Caki2 (cell line): ENCODE measurements at places on chromosomes 7 and 10. TPM values are rescaled to one million over a fixed set of nuclear protein-coding genes. Genes with fewer than 3 reads are reported as not detected.

DNA sequence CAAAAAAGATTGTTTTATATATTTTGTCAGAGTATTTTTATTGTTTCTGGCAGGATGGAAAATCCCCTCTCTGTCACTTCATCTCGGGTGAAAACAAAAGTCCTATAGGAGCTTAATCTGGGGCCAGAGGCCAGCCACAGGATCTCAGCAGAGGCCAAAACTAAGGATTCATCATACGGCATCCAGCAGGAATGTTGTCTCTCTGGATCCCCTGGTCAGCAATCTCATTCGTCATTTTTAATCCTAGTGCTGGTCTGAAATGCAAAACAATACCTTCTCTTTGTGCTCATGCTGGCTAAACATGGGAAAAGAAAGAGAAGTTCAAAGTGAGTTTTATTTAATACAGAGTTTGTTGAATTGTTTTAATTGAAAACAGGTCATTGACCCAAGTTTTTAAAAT lies 482.5 kb upstream of the AUTS2 start:
- no peak for DNase-seq

DNA sequence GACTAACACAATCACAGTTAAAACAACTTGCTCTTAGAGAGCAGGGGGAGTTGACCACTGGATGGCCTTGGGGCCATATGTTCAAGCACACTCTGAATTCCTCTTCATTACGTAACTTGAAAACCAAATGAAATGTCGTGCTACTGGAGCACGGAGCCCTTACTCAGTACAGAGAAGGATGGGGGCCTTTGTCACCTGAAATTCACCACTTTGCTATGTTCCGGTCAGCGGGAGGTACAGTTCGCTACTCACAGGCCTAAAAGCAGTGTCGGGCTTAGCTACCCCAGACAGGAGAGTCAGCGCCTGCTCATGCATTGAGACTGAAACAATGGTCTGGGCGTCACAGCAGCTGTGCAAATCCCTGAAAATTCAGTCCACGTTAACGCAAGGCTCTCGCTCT lies 39.6 kb downstream of the GLI3 start:
- DNase-seq, result no peak

GRCh38 chr7:93861325-93861949 lies 29.1 kb downstream of the TFPI2 start:
- DNase-seq, result no peak

- no peak for DNase-seq
These were observed 178.2 kb downstream of the COBL start for GRCh38 chr7:51138123-51139085.

DNA sequence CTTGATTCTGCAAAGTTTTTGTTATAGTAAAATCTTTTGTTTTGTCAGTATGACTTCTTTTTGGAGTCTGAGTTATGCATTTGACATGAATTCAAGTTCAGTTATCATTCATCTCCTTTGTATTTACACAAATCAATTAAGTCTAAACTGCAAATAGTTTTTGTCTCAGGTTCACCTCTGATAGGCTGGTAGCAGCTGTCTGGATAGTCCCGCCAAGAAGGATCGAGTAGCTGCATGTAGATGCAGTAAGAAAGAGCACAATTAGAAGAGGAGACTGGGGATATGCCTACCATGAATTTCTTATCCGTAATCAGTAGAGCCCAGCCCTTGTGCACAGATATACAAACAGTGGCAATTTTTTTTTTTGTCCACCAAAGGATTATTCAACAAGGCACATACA lies 392.5 kb upstream of the ETV1 start:
- no peak for DNase-seq

GRCh38 chr7:94612661-94613060 lies 43.3 kb downstream of the SGCE start:
- no peak for DNase-seq

DNA sequence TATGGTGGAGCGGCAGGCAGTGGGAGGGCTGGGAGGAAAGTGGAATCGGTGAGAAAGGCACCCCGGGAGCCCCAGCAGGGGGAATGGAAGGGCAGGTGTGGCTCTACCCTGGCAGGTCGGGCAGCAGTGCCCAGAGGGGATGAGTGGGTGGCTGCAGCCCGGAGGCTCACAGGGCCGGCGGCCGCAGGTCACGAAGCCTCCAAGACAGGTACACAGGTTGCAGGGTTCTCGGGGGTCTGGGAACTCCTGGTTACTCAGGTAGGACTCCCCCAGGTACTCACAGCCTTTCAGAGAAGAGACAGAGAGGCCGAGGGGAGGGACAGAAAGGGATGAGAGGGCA lies 21.8 kb downstream of the KCP start:
- DNase-seq, result no peak

DNA sequence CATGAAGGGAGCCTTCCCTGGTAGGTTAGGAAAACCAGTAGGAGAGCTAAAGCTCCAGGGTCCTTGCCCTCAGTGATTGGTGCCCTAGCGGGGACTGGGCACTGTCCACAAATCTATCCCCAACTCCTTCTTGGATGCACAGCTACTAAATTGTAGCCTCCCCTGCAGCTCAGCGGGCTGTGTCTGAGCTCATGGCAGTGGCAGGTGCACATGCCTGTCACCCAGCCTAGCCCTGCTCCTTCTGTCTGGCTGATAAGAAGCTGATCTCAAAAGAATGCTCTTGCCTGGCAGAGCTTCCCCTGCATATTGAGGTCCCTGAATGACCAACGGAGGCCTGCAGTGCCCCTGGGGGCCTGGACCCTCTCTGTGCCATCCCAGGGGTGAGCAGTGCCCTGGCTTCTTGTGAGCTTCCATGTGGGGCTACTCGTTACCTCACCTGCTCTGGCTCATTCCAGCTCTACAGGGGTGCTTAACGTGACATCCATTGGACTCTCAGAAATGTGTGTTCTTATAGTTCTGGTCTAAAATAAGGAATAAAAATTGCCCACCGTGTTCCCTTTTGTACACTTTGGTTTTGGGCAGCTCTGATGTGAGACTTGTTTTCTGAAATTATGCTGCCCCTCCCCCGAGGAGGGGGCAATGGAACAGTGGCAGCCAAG lies 59.8 kb upstream of the ANTXRL start:
- DNase-seq, result no peak

- DNase-seq, result no peak
These were observed 13.9 kb downstream of the CREB3L2 start for GRCh38 chr7:137987968-137988367.

DNA sequence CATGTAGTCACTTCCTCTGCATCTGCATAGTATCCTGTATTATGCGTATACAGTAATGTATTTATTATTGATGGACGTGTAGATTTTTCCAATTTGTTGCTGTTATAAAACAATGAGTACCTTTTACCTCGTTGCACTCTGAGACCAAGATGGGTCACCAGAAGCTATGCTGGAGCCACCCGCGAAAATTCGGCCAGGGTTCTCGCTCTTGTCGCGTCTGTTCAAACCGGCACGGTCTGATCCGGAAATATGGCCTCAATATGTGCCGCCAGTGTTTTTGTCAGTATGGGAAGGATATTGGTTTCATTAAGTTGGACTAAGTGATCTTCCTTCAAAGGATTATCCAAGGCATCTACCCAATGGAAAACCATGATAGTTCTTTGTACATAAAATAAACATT lies 1.0 kb downstream of the PSMC2 start:
- no peak for DNase-seq

- DNase-seq, result no peak
These were observed 610.0 kb downstream of the KCNMA1 start for GRCh38 chr10:77027576-77027975.

DNA sequence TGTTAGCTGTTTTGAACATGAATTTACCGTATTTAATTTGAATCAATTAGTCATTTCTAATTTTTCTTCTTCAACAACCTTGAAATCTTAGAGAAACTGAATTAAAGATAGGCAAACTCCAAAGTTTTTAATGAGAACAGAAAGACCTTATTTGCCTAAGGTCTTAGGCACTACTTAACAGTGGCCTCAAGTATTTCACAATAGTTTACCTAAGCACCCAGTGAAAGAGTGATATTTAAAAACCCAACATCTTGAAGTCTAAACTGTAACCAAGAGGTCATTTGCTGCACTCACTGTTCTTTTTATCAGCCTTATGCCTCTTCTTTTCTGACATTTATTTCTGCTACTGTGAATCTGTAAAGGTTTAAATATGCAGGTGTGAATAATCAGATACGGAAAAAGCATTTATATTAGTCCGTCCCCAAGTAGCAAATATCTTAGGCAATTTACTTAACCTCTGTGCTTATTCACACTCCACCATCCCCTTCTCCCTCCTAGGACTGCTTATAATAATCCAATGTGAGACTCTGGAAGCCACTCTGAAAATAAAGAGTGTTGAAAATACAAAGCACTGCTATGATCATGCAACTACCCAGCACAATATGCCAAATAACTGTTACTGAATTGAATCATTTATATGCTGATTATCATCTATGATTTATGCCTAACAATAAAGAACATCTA lies 105.7 kb downstream of the ELAPOR2 start:
- no peak for DNase-seq

GRCh38 chr7:150856303-150857275 lies 4.3 kb downstream of the AOC1 start:
- DNase-seq, result no peak

DNA sequence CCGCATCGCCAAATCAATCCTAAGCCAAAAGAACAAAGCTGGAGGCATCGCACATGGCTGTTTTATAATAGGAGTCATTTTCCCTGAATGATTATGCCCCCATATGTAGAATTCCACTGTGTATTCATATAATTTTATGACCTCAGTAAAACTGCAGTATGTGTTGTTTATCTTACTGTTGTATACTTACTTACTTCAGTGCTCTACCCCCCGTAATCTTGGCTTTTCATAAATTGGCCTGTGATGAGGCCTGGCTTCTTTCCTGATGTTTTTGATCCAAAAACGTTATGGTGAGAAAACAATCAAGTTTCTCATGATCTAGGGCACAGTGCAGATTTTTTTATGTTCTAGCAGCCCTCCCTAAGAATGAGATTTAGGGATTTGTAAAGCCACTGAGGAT lies 306.4 kb upstream of the FZD1 start:
- no peak for DNase-seq

- no peak for DNase-seq
These were observed 40.5 kb upstream of the CAMK1D start for GRCh38 chr10:12308736-12309375.

DNA sequence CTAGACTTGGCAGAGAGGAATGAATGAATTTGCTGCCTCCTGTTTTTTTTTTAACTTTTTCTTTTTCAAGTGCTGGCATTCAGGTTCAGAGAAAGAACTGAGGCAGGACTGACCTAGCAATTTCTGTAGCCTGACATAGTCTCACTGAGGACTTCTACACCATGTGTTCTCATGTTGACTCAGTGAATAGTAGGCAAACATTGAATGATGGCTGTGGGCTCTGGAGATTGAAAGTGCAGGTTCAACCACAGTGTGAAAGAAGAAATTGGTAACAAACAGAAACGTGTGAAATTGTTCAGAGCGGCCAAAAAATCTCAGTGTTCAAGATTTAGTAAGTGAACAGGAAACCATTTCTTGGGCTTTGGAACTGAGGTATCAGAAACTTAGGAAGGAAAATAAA lies 322.4 kb upstream of the GHITM start:
- DNase-seq, result no peak

DNA sequence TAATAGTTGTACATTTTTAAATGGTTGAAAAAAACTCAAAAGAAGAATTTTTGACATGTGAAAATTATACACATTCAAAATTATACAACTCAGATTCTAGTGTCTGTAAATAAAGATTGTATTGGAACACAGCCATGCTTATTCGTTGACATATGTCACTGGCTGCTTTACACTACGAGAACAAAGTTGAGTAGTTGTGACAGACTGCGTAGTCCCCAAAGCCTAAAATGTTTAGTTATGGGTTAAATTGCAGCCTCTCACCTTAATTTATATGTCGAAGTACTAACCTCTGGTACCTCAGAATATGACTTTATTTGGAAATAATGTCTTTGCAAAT lies 144.8 kb upstream of the TCF7L2 start:
- DNase-seq, result no peak

GRCh38 chr10:43084812-43085211 lies 7.9 kb downstream of the RET start:
- no peak for DNase-seq

- DNase-seq, result no peak
These were observed 294.1 kb downstream of the GLRX3 start for GRCh38 chr10:130430291-130430690.

- DNase-seq, result no peak
These were observed 23.2 kb downstream of the SKAP2 start for GRCh38 chr7:26841003-26841739.

GRCh38 chr7:1112109-1112508 lies 24.2 kb downstream of the GPER1 start:
- no peak for DNase-seq

DNA sequence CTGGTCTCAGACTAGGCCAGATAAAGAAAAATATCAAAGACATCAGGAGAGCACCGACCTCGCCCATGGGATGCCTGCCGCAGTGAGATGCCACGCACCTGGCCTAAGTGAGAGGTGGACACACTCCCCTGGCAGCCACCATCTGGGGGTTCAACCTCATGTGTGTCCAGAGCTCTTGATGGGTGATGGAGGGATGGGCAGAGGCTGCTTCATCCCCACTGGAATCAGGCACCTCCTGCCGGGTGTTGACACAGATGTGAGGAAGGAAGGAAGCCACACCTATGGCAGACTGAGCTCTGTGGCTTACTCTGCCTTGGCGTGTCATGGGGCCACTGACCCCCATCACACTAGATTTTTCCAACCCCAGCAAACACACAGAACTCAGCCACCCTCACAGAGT lies 11.4 kb downstream of the ZNF488 start:
- no peak for DNase-seq

DNA sequence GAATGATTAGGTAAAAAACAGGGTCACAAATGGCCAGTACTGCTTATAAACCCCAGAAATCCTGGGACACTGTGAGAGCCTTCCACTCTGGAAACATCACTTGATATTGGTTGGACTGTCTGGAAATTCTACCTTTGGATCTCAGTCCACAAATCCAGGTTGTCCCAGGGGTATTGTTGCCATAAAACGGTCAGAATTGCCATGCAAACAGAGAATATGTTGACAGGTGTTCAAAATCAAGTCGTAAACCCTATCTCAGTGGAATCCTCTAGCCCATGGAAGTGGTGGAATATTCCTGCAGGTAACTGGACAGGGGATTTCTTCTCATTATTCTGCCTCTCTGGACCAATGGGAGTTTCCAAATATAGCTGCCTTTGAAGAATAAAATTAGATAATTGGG lies 31.2 kb upstream of the KCTD7 start:
- no peak for DNase-seq

DNA sequence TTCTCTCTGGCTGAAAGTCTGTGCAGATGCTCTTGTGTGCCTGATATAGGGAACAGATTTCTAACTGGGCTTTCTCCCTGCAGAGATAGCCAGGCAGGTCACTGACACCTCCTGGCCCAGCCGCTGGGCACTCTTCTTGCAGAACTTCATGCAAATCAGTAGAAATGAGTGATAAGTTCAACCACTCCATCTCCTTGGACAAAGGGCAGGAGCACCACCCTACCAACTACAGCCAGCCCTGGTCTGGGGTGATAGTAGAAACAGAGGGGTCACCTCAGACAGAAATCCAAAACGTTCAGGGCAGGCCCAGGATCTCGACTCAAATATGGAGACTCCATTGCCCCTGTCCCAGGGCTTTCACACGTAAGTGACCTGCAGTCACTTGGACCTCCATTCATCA lies 917.8 kb upstream of the ZNF722 start:
- no peak for DNase-seq

- no peak for DNase-seq
These were observed 54.6 kb downstream of the STK32C start for GRCh38 chr10:132253092-132253687.

PRSS2 gene
- not detected in 2 replicates for total RNA-seq

PNLIP gene
- total RNA-seq, result not detected in 2 replicates

ATOH7 gene
- total RNA-seq, result not detected in 2 replicates

MAGI2 gene
- 0.84 and 1.5 TPM in 2 replicates for total RNA-seq

HYAL4 gene
- not detected in 2 replicates for total RNA-seq

CALY gene
- not detected in 2 replicates for total RNA-seq
